ENCODE measurements at places on chromosomes 12 and 14.

- DNase-seq: peak; percentile 24
Observed at GRCh38 chr12:89389755-89390661, 37.7 kb upstream of the DUSP6 start.

DNA sequence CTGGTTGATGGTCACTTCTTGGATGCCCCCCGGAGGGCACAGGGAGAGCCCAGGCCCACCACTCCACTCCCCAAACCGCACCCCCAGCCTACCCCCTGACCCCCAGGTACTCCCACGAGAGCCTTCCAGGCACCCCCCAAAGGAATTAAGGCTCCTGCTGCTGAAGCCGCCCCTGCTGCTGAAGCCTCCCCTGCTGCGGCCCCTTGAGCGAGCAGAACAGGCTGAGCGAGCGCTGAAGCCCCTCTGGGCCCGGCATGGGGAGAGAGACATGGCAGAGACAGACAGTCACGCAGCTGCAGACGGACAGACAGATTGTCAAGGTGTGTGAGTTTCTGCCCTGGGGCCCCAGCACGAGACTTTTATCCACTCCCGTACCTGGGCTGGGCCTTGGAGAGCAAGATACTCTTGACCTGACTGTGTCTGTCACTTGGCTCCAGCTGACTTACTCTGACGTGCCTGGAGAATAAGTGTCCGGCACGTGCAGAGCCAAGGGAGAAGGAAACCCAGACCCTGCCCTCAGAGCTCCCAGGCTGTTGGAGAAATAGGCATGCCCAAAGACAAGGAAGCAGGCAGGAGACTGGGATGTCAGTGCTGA lies at the start of gene KRT78:
Gene KRT78 (minus strand): TSS at position 334 of the 595 bp plus-strand sequence. CDS start 64 bp downstream, at position 270.
- DNase-seq: no peak

GRCh38 chr12:106442575-106442974 lies 85.0 kb downstream of the POLR3B start:
- no peak for DNase-seq

DNA sequence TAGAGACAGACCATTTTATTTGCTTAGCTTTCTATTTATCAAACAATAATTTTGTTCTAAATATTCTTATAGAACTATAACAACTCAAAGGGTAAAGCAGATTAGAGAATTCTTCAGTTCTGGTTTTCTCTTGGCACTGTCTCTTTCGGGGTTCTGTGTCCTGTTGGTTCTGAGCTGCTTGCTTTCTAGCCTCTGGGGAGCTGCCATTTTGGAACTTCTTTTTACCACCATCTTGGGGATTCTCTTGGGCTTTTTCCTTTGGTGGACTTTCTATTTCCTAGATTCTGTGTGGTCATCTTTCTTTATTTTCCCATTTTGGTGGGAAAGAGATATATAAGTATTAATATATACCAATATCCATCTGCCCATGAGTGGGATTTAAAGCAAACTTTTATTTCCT lies 467.7 kb downstream of the PCNX1 start:
- DNase-seq: no peak

- no peak for DNase-seq
Observed at GRCh38 chr14:22978487-22978837, 3.9 kb downstream of the AJUBA start.

GRCh38 chr14:102506626-102506925 lies 3.0 kb downstream of the ANKRD9 start:
- DNase-seq: no peak

DNA sequence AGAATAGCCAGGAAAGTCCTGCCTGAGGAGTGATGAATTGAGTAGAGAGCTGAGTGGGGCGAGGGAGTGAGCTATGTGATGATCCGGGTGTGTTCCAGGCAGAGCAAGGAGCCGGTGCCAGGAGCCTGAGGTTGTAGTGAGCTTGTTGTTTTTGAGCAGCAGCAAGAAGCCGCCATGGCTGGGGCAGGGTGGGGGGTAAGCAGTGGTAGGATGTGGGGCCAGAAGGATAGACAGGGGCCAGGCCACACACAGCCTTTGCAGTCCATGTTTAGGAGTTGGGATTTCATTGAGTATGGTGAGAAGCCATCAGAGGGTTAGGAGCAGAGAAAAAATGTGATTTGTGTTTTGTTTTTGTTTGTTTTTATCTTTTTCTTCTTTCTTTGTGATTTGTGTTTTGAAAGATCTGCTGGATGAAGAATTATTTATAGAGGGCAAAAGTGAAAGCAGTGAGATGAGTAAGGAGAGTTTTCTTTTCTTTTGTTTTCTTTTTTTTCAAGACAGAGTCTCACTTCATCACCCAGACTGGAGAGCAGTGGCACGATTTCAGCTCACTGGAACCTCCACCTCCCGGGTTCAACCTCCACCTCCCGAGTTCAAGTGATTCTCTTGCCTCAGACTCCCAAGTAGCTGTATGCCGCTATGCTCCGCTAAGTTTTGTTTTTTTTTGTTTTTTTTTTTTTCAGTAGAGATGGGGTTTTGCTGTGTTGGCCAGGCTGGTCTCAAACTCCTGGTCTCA lies 92.3 kb upstream of the BCAT1 start:
- DNase-seq: no peak

GRCh38 chr12:12372946-12373722 lies 16.3 kb downstream of the BORCS5 start:
- no peak for DNase-seq

GRCh38 chr14:61364243-61364642 lies 42.9 kb downstream of the PRKCH start:
- DNase-seq: no peak

DNA sequence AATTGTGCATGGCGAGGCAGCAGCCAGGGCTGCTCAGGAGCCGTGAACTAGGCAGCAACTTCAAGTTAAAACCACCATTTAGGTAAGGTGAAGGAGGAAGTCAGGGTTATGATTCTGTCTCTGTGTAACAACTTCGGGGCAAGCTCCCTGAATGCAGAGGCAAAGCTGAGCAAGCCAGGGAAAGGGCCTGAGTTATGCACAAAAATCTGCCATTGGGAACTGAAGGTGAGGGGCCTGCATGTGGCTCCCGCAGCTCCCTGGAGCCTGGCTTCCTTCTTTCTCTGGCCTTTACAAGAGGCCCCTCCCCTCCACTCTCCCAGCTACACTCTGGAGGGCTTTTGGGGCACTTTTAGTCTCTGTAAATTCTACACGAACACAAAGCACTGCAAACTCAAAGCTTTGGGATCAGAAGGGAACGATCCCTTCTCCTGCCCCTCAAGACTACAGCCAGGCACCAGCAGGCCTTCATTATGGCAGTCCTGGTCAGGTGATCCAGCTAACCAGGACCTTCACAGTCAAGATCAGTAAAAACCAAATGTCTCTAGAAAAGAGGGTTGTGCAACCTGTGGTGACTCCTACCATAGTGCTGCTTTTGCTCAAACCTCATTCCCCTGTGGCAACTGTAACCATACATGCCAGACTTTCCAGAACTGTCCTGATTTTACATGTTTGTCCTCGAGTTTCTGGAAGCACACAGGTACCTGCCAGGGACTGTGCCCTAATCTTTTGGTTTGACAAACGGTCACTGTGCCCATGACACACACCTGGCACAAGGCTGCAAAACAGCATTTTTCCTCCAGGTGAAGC lies 67.2 kb upstream of the PTGR2 start:
- DNase-seq: no peak

GRCh38 chr12:54128416-54128815 lies 60.4 kb downstream of the SMUG1 start:
- DNase-seq: no peak

GRCh38 chr14:73809391-73809790 lies 42.2 kb upstream of the PTGR2 start:
- no peak for DNase-seq

- DNase-seq: no peak
Observed at GRCh38 chr14:92328664-92329255, 5.8 kb downstream of the SLC24A4 start.

- DNase-seq: peak; percentile 73
Observed at GRCh38 chr14:32307881-32308582, 21.1 kb upstream of the AKAP6 start.

- DNase-seq: peak; percentile 22
Observed at GRCh38 chr14:23646648-23647549, 10.7 kb downstream of the DHRS2 start.

GRCh38 chr12:23559268-23559753 lies 390.2 kb downstream of the SOX5 start:
- DNase-seq: no peak

GRCh38 chr14:91536327-91536726 lies 26.2 kb upstream of the PPP4R3A start:
- DNase-seq: no peak

DNA sequence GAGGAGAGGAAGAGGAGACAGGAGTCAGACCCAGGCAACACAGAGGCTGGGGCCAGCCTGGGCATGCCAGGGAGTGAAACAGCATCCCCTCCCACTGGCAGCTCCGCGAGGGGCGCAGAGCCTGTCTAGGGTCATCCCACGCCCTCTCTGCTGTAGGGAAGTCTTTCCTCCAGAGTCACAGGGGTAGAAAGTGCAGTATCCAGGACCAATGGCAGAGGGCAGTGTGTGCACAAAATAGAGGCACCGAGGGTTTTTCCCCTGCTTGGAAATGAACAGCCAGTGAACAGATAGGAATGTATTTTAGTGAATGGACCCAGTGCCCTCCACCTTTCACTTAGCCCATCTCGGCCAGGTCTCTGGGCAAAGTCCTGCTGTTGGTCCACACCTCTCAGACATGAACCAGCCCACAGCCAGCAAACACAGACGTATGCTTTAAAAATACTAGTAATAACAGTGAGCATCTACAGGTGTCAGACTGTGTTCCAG lies 9.4 kb upstream of the KRT74 start:
- DNase-seq: peak; percentile 82

DNA sequence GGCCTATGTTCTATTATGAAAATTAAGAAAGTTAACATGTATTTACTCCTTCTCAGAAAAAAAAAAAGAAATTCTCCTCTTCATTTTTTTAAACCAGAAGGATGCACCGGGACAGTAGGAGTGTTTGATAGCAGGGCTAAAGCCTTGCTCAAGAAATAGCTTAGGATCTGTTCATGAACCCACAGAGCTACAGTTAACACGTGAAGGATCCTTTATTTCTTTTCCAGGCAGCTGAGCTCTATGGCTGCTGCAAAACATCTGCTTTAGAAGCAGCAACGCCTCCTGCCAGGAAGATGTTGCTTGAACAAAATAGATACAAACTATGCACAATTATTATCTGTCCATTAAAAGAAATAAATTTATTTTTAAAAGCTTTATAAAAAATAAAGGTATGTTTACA lies 254.8 kb downstream of the PRKD1 start:
- no peak for DNase-seq

GRCh38 chr14:74591899-74592298 lies 20.1 kb downstream of the LTBP2 start:
- DNase-seq: no peak

- no peak for DNase-seq
Observed at GRCh38 chr14:44945264-44945663, 16.5 kb downstream of the KLHL28 start.

DNA sequence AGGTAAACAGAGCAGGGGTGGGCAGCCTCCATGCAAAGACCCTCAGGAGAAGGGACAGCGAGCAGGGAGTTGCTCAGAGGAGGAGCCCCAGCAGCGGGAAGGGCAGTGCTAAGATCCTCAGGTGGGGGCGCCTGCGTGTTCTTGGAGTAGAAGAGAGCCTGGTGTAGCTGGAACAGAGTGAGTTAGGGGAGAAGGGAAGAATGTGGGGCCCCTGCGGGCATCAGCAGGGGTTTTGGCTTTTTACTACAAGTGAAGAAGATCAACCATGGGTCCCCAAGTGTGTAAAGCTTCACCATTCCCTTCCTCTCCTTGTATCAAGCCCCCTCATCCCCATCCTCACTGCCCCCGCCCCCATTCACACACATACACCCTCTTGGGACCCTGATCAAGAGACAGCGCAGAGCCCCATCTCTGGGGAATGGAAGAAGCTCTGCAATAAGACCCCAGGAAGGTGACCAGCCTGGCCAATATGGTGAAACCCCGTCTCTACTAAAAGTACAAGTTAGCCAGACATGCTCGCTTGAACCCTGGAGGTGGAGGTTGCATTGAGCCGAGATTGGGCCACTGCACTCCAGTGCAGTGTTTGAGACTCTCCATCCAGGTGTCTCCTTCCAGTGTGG lies 10.2 kb upstream of the TMEM119 start:
- DNase-seq: no peak

GRCh38 chr14:31492759-31493498 lies 5.1 kb upstream of the GPR33 start:
- peak; percentile 16 for DNase-seq

GRCh38 chr14:100557658-100558057 lies 29.6 kb downstream of the BEGAIN start:
- no peak for DNase-seq

DNA sequence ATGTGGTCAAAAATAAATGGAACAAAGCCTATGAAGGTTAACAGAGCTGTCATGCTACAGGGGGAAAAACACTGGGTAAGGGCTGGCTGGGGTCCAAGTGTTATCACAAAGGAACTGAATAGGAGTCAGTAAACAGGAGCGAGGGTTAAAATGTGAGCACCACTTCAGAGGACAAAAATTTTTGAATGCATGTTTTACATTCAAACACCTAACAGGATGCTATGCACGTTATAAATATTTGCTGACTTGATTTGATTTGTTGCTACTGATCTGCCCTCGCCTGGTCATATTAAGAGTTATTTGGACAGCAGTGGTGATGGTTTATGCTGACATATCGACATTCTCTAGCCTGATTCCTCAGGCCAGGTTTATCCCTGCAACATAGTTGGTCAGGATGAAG lies 7.4 kb upstream of the KTN1 start:
- no peak for DNase-seq

GRCh38 chr14:96737881-96738280 lies 59.3 kb upstream of the VRK1 start:
- DNase-seq: no peak

DNA sequence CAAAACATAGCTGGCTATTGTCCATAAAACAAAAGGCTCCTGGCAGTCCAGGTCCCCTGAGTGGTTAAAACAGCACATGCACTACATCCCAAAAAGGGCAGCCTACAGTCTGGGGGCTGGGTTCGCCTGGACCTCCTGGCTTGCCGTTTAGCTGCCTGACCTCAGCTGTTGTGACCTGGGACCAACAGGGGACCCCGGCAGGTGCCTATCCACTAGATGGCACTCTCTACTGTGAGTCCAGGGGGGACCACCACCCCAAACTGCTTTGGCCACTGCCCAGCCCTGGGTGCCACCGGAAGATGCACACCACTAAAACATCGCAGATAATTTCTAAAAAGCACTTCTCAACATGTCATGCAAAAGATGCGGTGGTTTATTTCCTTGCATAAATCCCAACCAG lies 2.9 kb upstream of the RTL1 start:
- no peak for DNase-seq

- no peak for DNase-seq
Observed at GRCh38 chr14:100524933-100525243, 62.3 kb downstream of the BEGAIN start.

GRCh38 chr12:6065131-6065862 lies 59.2 kb downstream of the VWF start:
- no peak for DNase-seq

- no peak for DNase-seq
Observed at GRCh38 chr12:87599459-87599858, 429.7 kb downstream of the C12orf50 start.

All from LoVo (cell line).